ENCODE measurements at places on chromosomes 5 and 9. TPM values are rescaled to one million over a fixed set of nuclear protein-coding genes. Genes with fewer than 3 reads are reported as not detected.

GRCh38 chr9:127223810-127224177 lies 40.8 kb upstream of the GARNL3 start:
- DNase-seq, result no peak

DNA sequence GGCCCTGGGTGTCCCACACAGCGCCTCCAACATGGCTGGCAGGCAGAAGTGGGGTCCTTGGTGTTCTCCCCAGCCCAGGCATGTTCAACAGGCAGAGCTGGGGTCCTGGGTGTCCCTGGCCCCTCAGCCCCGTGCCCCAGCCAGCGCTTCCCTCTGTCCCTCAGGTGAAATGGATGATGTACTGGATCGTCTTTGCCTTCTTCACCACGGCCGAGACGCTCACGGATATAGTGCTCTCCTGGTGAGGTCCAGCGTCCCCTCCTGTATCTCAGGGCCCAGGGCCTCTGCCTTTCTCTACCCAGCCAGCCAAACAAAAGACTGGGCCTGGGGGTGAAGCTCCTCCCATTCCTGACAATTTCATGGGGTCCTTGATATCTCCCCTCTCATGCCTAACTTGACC lies 2.4 kb downstream of the REEP2 start:
- DNase-seq, result no peak

DNA sequence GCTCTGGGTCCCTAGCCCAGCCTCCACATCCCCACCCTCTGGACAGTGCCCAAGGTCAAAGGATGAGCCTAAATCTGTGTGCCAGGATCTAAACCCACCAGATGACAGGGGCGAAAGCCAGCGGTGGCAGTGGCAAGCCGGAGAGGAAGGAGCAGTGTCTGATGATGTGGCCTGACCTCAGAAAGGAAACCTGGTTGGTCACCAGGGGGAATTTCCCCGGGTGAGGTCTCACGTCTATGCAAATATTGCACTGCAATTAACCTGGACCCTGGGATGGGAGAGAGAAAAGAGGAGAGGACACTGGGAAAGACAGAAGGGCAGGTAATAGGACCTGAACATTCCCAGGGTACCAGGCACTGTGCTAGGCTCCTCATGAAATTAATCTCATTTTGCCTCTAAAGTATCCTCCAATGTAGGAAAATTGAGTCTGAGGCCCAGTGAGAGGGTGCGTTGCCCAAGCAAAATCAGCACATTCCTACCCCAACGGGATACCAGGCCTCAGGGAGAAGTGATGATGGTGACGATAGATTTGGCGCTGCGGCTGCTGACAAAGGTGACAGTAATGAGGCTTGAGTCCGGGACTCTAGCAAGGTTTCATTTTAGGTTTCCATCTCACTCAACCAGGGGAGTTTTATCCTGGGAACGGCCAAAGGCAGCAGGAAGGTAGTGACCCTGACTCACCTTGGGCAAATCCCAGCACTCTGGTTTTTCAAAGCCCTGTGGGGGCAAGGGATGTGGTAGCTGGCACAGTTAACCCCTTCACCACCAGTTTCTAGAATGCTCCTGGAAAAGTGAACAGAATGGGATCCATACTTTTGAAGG lies 13.4 kb upstream of the TNIP1 start:
- peak; percentile 68 for DNase-seq

DNA sequence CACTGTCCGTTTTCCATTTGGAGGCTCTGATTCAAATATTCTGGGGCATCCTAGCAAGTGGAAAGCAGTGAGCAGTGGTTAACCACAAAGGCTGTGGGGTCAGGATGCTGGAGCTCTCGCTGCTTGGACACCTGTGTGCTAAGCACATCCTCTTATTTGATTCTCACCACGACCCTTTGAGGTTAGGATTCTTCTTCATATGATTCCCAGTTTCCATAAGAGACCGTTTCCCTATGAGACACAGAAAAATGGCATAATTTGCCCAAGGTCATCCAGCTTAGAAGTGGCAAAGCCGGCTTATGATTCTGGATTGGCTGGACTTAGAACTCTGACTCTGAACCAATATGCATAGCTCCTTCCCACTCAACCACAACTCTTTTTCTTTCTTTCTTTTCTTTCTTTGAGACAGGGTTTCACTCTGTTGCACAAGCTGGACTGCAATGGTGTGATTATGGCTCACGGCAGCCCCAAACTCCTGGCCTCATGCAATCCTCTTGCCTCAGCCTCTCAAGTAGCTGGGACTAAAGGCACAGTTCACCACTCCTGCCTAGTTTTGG lies 207.7 kb downstream of the TTLL11 start:
- peak; percentile 91 for DNase-seq

DNA sequence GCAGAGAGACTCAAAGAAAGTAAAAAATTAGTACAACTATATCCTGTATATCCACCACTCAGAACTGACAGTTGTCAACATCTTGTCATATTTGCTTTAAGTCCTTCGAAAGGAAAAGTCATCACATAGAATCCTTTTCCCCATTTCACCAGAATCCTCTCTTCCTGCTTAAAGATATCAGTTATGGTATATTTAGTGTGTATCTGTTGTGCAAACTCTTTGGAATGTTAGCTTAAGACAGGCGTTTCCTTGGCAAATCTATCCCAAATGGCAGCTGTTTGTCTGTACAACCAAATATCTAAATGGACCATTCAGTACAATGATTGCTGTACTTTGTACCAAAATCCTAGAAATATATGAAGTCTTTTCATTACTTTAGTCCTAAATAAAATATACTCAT lies 98.5 kb downstream of the ITGA1 start:
- DNase-seq, result no peak

DNA sequence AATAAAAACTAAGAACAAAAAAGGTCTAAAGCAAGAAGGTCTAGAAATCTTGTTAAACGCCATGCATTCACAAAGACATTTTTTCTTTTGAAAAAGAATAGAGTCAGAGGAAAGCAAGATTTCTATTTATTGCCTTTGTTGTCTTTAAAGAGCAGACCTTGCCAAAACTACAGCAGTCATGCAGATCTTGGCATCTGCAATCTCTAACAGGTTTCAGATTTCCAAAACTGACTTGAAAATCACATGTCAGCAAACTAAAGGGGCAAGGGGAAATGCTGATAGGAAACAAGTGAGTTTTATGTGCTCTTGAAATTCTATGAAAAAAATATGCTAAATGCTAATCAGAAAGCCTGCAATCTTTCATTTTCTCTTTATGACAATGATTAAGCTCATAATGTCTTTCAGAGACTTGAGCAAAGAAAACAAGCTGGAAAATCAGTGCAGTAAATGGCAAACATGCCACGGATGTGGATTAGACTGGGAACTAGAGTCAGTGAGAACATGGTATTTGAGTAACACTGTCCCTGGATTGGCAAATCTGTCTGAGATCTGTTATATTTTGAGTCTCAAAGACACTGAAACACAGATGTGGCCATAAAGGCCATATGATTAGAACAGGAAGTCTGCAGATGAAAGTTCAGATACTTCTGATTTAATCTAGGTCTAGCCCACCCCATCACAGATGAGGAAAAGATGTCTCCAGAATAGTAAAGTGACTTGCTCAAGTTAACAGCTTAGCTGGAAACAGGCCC lies 361.4 kb upstream of the RPS23 start:
- peak; percentile 26 for DNase-seq

GRCh38 chr5:104815212-104815611 lies 1252.6 kb upstream of the NUDT12 start:
- DNase-seq, result no peak

The OR2K2 gene
- not detected for total RNA-seq

The C5orf34 gene
- 14.5 TPM for total RNA-seq

- no peak for DNase-seq
Measured at GRCh38 chr9:29213417-29214153, 1640.3 kb upstream of the C9orf72 start.

The BAG1 gene
- total RNA-seq, result 19.9 TPM

GRCh38 chr9:38305582-38305981 lies 86.9 kb upstream of the ALDH1B1 start:
- no peak for DNase-seq

- peak; percentile 37 for DNase-seq
Measured at GRCh38 chr5:127290946-127291693, 524 bp downstream of the MEGF10 start.

DNA sequence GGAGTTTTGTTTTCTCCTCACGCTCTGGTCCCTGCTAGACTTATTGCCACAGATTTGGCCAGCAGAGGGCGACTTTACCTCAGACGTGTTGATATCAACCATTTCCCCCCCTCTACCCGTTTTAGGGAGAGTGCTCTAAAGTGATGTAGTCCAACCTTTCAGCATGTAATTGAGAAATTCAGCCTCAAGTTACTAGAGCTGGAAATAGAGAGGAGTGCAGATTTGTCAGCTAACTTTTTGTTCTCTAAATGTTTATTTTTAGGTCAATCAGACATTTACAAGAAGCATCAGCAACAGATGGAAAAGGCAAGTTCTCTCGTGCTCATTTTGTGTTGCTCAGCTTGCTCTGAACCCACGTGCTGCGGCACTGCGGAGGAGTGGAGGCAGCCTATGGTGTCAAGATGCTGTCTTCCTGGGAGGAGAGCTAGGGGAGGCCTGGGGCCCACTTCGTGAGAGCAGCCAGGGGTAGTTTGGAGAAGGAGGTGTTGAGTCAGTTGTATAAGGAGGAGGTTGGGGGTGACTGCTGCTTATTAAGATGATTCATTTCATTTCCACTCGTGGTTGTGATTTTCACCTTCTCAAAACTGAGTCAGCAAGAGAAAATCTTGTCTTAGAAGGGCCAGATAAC lies 53.6 kb downstream of the GPR107 start:
- DNase-seq, result peak; percentile 68

DNA sequence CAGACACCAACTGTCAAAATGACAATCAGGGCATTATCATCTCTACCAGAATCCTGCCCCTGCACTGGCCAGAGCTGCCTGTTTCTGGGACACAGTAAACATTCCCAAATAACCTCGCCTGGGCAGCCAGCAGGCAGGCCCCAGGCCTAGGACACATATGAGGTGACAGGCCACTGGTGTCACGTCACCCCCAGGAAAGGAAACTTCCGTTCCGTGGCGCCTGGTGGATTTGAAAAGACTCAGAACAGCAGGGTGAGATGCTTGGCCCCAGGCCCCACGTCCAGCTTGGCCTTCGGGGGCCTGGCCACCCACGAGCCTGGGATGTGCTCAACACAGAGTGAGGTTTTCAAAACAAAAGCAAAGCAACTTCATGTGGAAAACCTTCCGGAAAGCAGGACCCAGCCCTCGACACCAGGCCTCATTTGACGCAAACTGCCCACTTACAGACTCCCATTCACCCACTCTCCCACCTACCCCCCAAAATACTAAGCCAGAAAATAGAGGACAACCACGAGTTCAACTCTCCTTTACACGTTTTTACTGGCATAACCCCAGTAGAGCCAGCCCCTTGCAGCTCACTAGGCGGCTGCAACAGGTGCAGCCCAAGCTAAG lies 1.2 kb downstream of the SEMA4D start:
- DNase-seq, result no peak

The CKMT2 gene
- total RNA-seq, result not detected

GRCh38 chr9:126154182-126154827 lies 172.3 kb upstream of the MVB12B start:
- DNase-seq, result no peak

The SLC9A3 gene
- total RNA-seq, result 0.88 TPM

GRCh38 chr9:85547599-85547998 lies 194.2 kb downstream of the AGTPBP1 start:
- DNase-seq, result no peak

- no peak for DNase-seq
Measured at GRCh38 chr9:72649127-72649442, 127.7 kb downstream of the TMC1 start.

DNA sequence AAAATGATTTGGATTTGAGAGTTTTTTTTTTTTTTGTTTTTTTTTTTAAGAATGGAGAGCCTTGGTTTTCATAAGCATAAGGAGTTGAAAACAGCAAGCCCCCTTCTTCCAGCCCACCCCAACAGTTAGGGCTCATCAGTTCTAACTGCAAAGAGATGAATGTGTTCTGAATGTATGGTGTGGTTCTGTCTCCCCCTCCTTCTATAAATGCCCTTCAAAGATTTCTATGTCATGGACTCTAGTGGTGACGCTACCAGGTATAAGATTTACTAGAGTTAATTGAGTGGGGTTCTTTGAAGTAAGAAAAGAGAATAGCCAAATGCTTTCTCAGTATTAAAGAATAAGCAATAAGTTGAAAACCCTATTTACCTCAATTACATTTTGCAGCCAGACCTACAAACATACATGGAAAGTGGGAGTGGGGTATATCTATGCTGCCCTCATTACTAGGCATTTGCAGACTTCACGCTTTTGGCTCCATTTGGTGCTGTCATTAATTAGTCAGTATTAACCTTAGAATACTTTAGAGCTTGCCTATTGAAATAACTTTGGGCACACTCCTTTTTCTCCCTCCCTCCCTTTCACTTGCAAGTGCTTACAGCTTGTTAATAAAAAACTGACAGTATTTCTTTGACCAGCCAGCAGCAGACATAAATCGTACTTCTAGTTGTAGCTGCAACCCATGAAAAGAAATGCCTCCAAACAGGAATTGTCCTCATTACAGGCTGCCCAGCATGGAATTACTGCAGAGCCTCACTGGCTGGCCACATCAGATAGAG lies 667.2 kb upstream of the ZNF608 start:
- no peak for DNase-seq

The PRR16 gene
- 1.3 TPM for total RNA-seq

DNA sequence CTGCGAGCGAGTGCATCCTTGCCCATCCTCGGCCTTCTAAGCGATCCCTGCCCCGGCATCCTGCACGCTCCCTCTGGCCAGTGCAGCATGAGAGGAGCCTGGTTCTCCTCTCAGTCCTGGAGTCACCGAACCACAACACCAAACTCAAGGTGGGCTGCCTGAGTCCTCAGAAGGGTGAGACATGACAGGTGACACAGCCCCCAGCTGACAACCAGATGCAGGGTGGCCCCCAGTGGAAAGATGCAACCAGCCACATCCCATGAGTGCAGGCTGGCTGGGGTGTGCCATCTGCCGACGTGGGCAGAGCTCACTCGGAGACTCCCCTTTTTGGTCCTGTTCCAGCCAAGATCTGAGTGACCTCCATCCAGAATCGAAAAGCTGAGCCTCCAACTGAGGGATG lies 58.4 kb downstream of the COL23A1 start:
- no peak for DNase-seq

- no peak for DNase-seq
Measured at GRCh38 chr5:173970878-173971650, 17.9 kb upstream of the C5orf47 start.

GRCh38 chr5:122154910-122155309 lies 25.6 kb downstream of the ZNF474 start:
- peak; percentile 63 for DNase-seq

- no peak for DNase-seq
Measured at GRCh38 chr9:37209431-37210386, 89.3 kb downstream of the ZCCHC7 start.

All from RPMI7951 (cell line).